Esophagus muscularis mucosa (tissue), 4 donors: ENCODE measurements at places on chromosomes 1 and 21. TPM values are rescaled to one million over a fixed set of nuclear protein-coding genes. Genes with fewer than 3 reads are reported as not detected.
A peak's percentile ranks its signal among the peaks of the same experiment; 100 is the strongest.

- H3K4me1 ChIP-seq, result peaks cover 47% of the 10 kb centered on the region
- H3K36me3 ChIP-seq, result no peaks in the 10 kb centered on the region
- no peak for DNase-seq
- no peak overlapping the region for H3K27ac ChIP-seq
- no peaks in the 10 kb centered on the region for H3K27me3 ChIP-seq
Observed at GRCh38 chr1:8631163-8631562, 186.3 kb downstream of the RERE start.

DNA sequence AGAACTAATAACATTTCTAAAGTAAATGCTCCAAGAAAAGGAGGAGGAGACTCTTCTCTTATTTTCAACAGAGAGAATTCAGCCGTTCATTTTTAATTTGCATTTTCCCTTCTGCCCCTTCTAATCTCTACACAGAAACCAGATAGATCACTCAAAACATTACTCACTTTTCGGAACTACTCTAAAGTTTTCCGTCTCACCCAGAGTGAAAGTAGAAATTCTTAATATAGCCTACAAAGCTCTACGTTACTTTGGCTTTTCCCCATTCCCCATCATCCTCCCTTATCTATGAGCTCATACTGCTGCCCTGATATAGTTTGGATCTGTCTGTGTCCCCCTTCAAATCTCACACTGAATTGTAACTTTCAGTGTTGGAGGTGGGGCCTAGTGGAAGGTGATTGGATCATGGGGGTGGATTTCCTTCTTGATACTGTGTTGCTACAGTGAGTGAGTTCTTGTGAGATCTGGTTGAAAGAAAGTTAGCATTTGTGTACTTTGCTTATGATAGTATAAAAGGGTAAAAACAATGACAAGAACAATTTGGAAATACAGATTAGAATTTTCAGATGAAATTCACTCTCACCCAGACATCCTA lies 188.2 kb downstream of the AMY1C start:
- no peak for DNase-seq
- H3K4me3 ChIP-seq, result no peak overlapping the region
- H3K36me3 ChIP-seq, result no peaks in the 10 kb centered on the region
- H3K27ac ChIP-seq, result no peak overlapping the region
- H3K4me1 ChIP-seq, result no peaks in the 10 kb centered on the region

- H3K4me1 ChIP-seq, result peaks cover 12% of the 10 kb centered on the region
- DNase-seq, result no peak
- no peak overlapping the region for H3K4me3 ChIP-seq
- no peak overlapping the region for H3K27ac ChIP-seq
Observed at GRCh38 chr21:25890001-25890400, 155.2 kb downstream of the GABPA start.

GRCh38 chr1:8392522-8392921 lies 74.6 kb downstream of the SLC45A1 start:
- no peak for DNase-seq
- no peak overlapping the region for H3K4me3 ChIP-seq
- no peaks in the 10 kb centered on the region for H3K27me3 ChIP-seq

GRCh38 chr1:101241485-101242225 lies 4.8 kb downstream of the S1PR1 start:
- H3K27ac ChIP-seq, result peak overlapping the region; percentile 48
- peaks cover 44% of the 10 kb centered on the region for H3K36me3 ChIP-seq
- H3K27me3 ChIP-seq, result no peaks in the 10 kb centered on the region
- H3K4me1 ChIP-seq, result peaks cover 18% of the 10 kb centered on the region
- DNase-seq, result no peak

LDLRAD1 gene
- total RNA-seq, result not detected

DNA sequence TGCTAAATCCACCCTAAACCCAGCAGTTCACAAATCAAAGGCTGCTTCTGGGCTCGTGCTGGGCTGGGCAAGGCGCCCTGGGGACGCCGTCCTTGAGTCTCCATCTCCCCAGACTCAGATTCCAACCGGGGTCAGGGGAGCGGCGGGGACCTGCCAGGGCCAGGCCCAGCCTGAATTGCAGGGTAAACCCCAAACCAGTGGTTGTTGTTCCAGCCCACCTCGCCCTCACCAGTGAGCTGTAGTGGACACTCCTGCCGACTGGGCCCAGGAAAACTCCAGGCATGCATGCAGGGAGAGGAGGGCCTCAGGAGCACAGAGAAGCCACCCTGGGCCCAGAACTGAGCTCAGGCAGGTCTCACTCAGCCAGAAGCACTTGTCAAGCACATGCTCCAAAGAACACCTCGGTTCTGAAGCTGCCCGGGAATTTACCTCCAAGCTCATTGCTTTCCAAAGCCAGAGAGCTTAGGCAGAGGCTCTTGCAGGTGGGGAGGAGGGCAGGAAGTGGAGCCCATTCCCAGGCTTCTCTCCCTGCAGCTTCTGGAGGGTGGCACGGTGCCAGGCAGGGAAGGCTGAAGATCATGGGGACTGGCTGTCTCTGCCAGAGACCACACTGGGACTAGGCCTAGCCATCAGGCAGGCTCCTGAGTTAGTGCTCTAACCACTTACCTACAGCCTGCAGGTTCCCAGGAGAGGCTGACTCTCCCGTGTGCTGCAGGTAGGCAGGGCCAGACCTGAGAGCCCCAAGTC lies 437.0 kb downstream of the MATN1 start:
- H3K4me1 ChIP-seq, result no peaks in the 10 kb centered on the region
- peak; percentile 77 for DNase-seq
- H3K27ac ChIP-seq, result no peak overlapping the region
- no peak overlapping the region for H3K4me3 ChIP-seq
- H3K27me3 ChIP-seq, result peaks cover 17% of the 10 kb centered on the region

DENND2C gene
- total RNA-seq, result 1.7 TPM

GRCh38 chr1:205416322-205416721 lies 5.5 kb downstream of the LEMD1 start:
- H3K4me1 ChIP-seq, result no peaks in the 10 kb centered on the region
- H3K27me3 ChIP-seq, result no peaks in the 10 kb centered on the region
- no peaks in the 10 kb centered on the region for H3K36me3 ChIP-seq
- H3K27ac ChIP-seq, result no peak overlapping the region
- DNase-seq, result no peak
- no peak overlapping the region for H3K4me3 ChIP-seq

GLMN gene
- total RNA-seq, result 6.0 TPM

SLC25A34 gene
- total RNA-seq, result 0.66 TPM

- H3K4me3 ChIP-seq, result no peak overlapping the region
- no peak overlapping the region for H3K27ac ChIP-seq
- DNase-seq, result no peak
- H3K4me1 ChIP-seq, result no peaks in the 10 kb centered on the region
- H3K36me3 ChIP-seq, result no peaks in the 10 kb centered on the region
Observed at GRCh38 chr21:40729761-40730425, 117.1 kb downstream of the DSCAM start.

CD1B gene
- total RNA-seq, result not detected

- no peak for DNase-seq
- H3K27ac ChIP-seq, result no peak overlapping the region
- no peaks in the 10 kb centered on the region for H3K4me1 ChIP-seq
- H3K27me3 ChIP-seq, result no peaks in the 10 kb centered on the region
- H3K4me3 ChIP-seq, result no peak overlapping the region
- H3K36me3 ChIP-seq, result no peaks in the 10 kb centered on the region
Observed at GRCh38 chr1:189149547-189150375, 1327.9 kb downstream of the BRINP3 start.

DNA sequence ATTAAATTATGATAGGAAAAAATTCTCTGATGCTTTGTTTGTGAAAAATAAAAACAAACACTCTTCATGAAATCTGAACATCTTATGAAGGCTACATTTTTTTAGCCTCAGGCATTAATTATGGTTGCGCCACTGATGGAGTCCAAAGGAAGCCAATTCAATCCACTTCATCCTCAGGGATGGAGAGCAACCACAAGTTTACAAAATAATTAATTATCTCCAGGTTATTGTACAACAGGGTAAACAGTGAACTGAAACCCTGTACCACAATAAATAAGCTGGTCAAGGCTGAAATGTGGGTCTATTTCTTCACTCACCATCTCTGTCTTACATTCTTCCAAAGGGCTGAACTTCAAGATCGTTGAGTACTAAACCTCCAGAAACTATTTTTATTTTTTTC lies 49.2 kb downstream of the MRPL39 start:
- DNase-seq, result no peak
- H3K4me1 ChIP-seq, result peaks cover 8% of the 10 kb centered on the region
- H3K36me3 ChIP-seq, result no peaks in the 10 kb centered on the region
- no peak overlapping the region for H3K4me3 ChIP-seq
- H3K27me3 ChIP-seq, result no peaks in the 10 kb centered on the region

GRCh38 chr1:226671277-226671676 lies 67.8 kb downstream of the ITPKB start:
- no peak overlapping the region for H3K27ac ChIP-seq
- no peak for DNase-seq
- H3K27me3 ChIP-seq, result no peaks in the 10 kb centered on the region
- H3K4me3 ChIP-seq, result no peak overlapping the region
- no peaks in the 10 kb centered on the region for H3K4me1 ChIP-seq
- peaks cover 7% of the 10 kb centered on the region for H3K36me3 ChIP-seq

FHAD1 gene
- 0.06 TPM for total RNA-seq

GRCh38 chr1:66571789-66572188 lies 37.8 kb downstream of the SGIP1 start:
- no peaks in the 10 kb centered on the region for H3K27me3 ChIP-seq
- no peak overlapping the region for H3K27ac ChIP-seq
- DNase-seq, result no peak
- H3K4me3 ChIP-seq, result no peak overlapping the region

- no peak overlapping the region for H3K27ac ChIP-seq
- H3K36me3 ChIP-seq, result peaks cover 89% of the 10 kb centered on the region
- H3K27me3 ChIP-seq, result no peaks in the 10 kb centered on the region
- H3K4me1 ChIP-seq, result no peaks in the 10 kb centered on the region
Observed at GRCh38 chr1:229537894-229538293, 20.6 kb downstream of the ABCB10 start.

GRCh38 chr1:117606649-117607430 lies 992 bp downstream of the TENT5C start:
- peaks cover 49% of the 10 kb centered on the region for H3K4me1 ChIP-seq
- H3K4me3 ChIP-seq, result peak overlapping the region; percentile 91
- DNase-seq, result no peak
- no peaks in the 10 kb centered on the region for H3K36me3 ChIP-seq
- H3K27ac ChIP-seq, result peak overlapping the region; percentile 93
- H3K27me3 ChIP-seq, result no peaks in the 10 kb centered on the region

DNA sequence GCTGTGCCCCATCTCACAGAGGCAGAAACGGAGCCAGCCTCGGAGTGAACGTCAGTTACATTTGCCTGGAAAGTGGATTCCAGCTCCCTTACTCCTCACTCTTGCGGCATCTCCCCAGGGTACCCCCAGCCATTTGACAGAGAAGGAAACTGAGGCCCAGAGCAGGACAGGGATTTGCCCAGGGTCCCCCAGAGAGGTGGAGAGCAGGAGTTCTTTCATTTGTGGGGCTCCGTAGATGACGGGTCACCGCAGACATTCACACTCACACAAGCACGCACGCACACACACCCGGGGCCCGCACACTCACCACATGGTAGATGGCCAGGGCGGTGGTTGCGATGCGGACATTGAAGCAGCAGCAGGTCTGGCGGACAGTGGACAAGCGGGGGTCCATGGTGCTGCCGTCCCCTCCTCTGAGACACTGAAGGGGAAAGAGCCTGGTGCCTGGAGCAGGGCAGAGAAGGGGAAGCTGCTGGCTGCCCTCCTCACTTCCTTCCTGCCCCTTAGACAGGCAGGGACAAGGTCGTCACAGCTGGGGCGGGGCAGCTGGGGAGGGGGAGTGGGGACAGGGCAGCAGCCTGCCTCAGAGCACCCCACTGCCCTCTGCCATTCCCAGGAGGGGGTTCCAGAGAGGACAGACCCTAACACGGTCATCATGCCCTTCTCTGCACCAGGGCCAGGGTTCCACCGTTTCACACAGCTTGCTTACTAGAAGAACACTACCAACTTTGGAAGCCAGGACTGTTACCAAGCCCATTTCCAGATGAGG lies at the start of gene LAPTM5:
Gene LAPTM5 (minus strand): TSS at position 423 of the 769 bp plus-strand sequence. CDS start 29 bp downstream, at position 394.
- no peaks in the 10 kb centered on the region for H3K36me3 ChIP-seq
- H3K4me1 ChIP-seq, result peaks cover 7% of the 10 kb centered on the region
- no peaks in the 10 kb centered on the region for H3K27me3 ChIP-seq
- peak within 1 kb of the TSS; percentile 70 for H3K27ac ChIP-seq
- no peak for DNase-seq

DNA sequence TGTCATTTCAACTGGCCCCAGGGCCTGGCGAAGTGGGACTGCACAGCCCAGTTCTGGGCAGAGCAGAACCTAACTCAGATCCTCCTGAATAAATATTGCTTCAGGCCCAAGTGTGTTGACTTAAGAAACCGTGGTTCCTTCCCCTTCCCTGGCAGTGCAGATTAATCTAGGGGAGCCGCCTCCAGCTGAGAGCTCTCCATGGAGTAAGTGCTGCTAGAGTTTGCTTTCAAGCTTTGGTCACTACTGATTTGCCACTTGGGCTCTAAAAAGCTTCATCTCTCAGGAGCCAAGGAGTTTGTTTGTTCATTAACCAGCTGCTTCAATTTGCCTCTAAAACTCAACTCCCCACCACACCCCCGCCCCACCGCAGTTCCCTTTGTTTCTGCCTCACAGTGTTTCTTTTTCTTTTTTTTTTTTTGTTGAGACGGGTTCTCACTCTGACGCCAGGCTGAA lies 112.1 kb downstream of the DTL start:
- no peaks in the 10 kb centered on the region for H3K36me3 ChIP-seq
- no peak overlapping the region for H3K4me3 ChIP-seq
- H3K27ac ChIP-seq, result no peak overlapping the region
- no peaks in the 10 kb centered on the region for H3K4me1 ChIP-seq

S100A5 gene
- total RNA-seq, result not detected

WNT9A gene
- total RNA-seq, result 13.2 TPM

ATP1B1 gene
- 70.6 TPM for total RNA-seq

- peaks cover 58% of the 10 kb centered on the region for H3K36me3 ChIP-seq
- H3K27ac ChIP-seq, result no peak overlapping the region
- DNase-seq, result no peak
- H3K27me3 ChIP-seq, result no peaks in the 10 kb centered on the region
Observed at GRCh38 chr1:19307794-19308508, 4.0 kb downstream of the AKR7A2 start.

- no peak overlapping the region for H3K4me3 ChIP-seq
- no peak overlapping the region for H3K27ac ChIP-seq
- no peaks in the 10 kb centered on the region for H3K27me3 ChIP-seq
- DNase-seq, result no peak
- no peaks in the 10 kb centered on the region for H3K4me1 ChIP-seq
- H3K36me3 ChIP-seq, result peaks cover 14% of the 10 kb centered on the region
Observed at GRCh38 chr1:236175642-236176336, 33.5 kb downstream of the GPR137B start.

- no peak for DNase-seq
- H3K27me3 ChIP-seq, result no peaks in the 10 kb centered on the region
- no peak overlapping the region for H3K4me3 ChIP-seq
- H3K36me3 ChIP-seq, result no peaks in the 10 kb centered on the region
- peaks cover 50% of the 10 kb centered on the region for H3K4me1 ChIP-seq
Observed at GRCh38 chr1:178344513-178345091, 152.2 kb downstream of the CLEC20A start.

GRCh38 chr1:10155087-10155712 lies 55.2 kb upstream of the KIF1B start:
- no peak for DNase-seq
- no peaks in the 10 kb centered on the region for H3K27me3 ChIP-seq
- peaks cover 26% of the 10 kb centered on the region for H3K4me1 ChIP-seq
- no peak overlapping the region for H3K4me3 ChIP-seq

GRCh38 chr1:89873770-89874169 lies 52.9 kb downstream of the LRRC8D start:
- peaks cover 6% of the 10 kb centered on the region for H3K36me3 ChIP-seq
- H3K27me3 ChIP-seq, result no peaks in the 10 kb centered on the region
- no peak overlapping the region for H3K4me3 ChIP-seq
- H3K4me1 ChIP-seq, result peaks cover 20% of the 10 kb centered on the region
- H3K27ac ChIP-seq, result no peak overlapping the region
- DNase-seq, result no peak

PFKL gene
- total RNA-seq, result 76.5 TPM

GRCh38 chr1:225834417-225835329 lies 24.7 kb downstream of the EPHX1 start:
- H3K4me3 ChIP-seq, result no peak overlapping the region
- no peak for DNase-seq
- no peaks in the 10 kb centered on the region for H3K27me3 ChIP-seq
- H3K27ac ChIP-seq, result peak overlapping the region; percentile 53
- peaks cover 17% of the 10 kb centered on the region for H3K4me1 ChIP-seq
- peaks cover 66% of the 10 kb centered on the region for H3K36me3 ChIP-seq
